ENCODE measurements at places on chromosomes 6 and 20. TPM values are rescaled to one million over a fixed set of nuclear protein-coding genes. Genes with fewer than 3 reads are reported as not detected.

The SEMG2 gene
- not detected for total RNA-seq

The MMUT gene
- total RNA-seq, result 20.2 TPM

The SPATA25 gene
- total RNA-seq, result 11.5 TPM

The SH3BGRL2 gene
- 23.6 TPM for total RNA-seq

The RSPO4 gene
- 6.3 TPM for total RNA-seq

The TFEB gene
- total RNA-seq, result 31.1 TPM

GRCh38 chr6:113047148-113047547 lies 700.0 kb downstream of the RFPL4B start:
- no peak overlapping the region for H3K27ac ChIP-seq
- H3K4me3 ChIP-seq, result no peak overlapping the region
- H3K36me3 ChIP-seq, result no peaks in the 10 kb centered on the region
- no peak for DNase-seq

DNA sequence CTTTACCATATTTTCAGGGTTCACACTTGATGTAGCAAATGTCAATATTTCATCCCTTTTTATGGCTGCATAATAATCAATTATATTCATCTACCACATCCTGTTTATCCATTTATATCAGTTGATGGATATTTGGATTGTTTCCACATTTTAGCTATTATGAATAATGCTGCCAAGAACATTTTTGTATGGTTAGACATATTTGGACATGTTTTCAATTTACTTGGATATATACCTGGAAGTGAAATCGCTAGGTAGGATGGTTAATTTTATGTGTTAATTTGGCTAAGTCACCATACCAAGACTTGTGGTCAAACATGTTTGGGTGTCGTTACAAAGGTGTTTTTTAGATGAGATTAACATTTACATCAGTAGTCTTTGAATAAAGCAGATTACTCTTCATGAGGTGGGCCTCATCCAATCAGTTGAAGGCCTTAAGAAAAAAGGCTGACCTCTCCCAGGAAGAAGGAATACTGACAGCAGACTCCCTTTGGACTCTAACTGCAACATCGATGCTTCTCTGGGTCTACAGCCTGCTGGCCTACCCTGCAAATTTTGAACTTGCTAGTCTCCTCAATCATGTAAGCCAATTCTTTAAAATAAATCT lies 196.5 kb downstream of the BACH2 start:
- H3K27me3 ChIP-seq, result no peaks in the 10 kb centered on the region
- no peak for DNase-seq
- H3K4me1 ChIP-seq, result peaks cover 30% of the 10 kb centered on the region

DNA sequence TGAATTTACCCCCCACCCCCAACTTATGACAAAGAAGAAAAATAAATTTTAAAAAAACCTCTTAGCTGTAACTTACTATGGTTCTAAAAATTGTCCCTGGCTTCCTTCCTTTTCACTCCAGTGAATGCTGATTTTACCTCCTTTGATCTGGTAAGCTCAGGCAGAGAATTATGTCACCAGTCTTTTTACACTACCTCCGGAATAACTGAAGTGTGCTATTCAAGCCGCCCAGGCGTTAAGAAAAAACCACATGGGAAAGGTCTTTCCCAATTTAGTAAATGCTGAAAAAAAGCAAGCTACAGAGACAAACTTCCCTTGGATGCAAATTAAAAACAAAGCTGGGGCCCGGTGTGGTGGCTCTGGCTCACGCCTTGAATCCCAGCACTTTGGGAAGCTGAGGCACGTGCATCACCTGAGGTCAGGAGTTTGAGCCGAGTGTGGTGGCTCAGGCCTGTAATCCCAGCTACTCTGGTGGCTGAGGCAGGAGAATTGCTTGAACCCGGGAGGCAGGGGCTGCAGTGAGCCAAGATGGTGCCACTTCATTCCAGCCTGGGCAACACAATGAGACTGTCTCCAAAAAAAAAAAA lies 12.4 kb downstream of the SNX5 start:
- peaks cover 46% of the 10 kb centered on the region for H3K4me1 ChIP-seq
- no peak for DNase-seq
- no peaks in the 10 kb centered on the region for H3K27me3 ChIP-seq
- peak overlapping the region; percentile 1 for H3K27ac ChIP-seq

- H3K4me1 ChIP-seq, result no peaks in the 10 kb centered on the region
- H3K27ac ChIP-seq, result no peak overlapping the region
- no peaks in the 10 kb centered on the region for H3K27me3 ChIP-seq
- DNase-seq, result no peak
- no peak overlapping the region for H3K4me3 ChIP-seq
Observed at GRCh38 chr6:130604841-130605399, 222.3 kb upstream of the SMLR1 start.

GRCh38 chr6:11756292-11756691 lies 22.3 kb downstream of the ADTRP start:
- H3K4me3 ChIP-seq, result no peak overlapping the region
- no peaks in the 10 kb centered on the region for H3K4me1 ChIP-seq
- no peaks in the 10 kb centered on the region for H3K36me3 ChIP-seq
- H3K27ac ChIP-seq, result no peak overlapping the region
- H3K27me3 ChIP-seq, result no peaks in the 10 kb centered on the region

DNA sequence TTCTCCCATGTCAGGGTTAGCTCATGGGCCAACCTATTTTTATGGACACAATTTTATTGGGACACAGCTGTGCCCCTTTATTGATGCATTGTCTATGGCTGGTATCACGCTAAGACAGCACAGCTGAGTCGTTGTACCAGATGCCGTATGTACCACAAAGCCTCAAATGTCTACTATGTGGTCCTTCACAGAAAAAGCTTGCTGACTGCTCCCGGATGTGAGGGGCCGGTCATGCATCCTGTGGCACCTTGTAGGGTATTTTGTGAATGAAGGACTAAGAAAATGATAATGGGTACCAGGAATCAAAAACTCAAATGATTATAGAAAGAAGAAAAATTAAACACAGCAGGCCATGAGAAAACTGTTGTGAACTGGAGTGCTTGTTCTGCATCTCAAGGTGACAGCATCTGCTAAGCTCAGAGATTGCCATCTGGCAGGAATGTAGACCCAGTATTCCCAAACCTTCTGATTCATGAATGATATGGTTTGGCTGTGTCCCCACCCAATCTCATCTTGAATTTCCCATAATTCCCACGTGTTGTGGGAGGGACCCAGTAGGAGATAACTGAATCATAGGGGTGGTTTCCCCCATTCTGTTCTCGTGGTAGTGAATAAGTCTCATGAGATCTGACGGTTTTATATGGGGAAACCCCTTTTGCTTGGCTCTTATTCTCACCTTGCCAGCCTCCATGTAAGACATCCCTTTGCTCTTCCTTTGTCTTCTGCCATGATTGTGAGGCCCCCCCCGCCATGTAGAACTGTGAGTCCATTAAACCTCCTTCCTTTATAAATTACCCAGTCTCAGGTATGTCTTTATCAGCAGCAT lies 248.5 kb downstream of the TSHZ2 start:
- no peaks in the 10 kb centered on the region for H3K27me3 ChIP-seq
- H3K4me1 ChIP-seq, result no peaks in the 10 kb centered on the region
- H3K36me3 ChIP-seq, result no peaks in the 10 kb centered on the region
- no peak for DNase-seq
- no peak overlapping the region for H3K27ac ChIP-seq
- no peak overlapping the region for H3K4me3 ChIP-seq

- no peak overlapping the region for H3K4me3 ChIP-seq
- no peak overlapping the region for H3K27ac ChIP-seq
- H3K27me3 ChIP-seq, result no peaks in the 10 kb centered on the region
- no peak for DNase-seq
- no peaks in the 10 kb centered on the region for H3K36me3 ChIP-seq
Observed at GRCh38 chr6:38524436-38525145, 115.1 kb downstream of the BTBD9 start.

- H3K27ac ChIP-seq, result no peak overlapping the region
- no peaks in the 10 kb centered on the region for H3K27me3 ChIP-seq
- H3K4me3 ChIP-seq, result no peak overlapping the region
- DNase-seq, result no peak
- H3K4me1 ChIP-seq, result no peaks in the 10 kb centered on the region
Observed at GRCh38 chr6:153852481-153852880, 186.6 kb upstream of the OPRM1 start.

- DNase-seq, result no peak
- no peaks in the 10 kb centered on the region for H3K27me3 ChIP-seq
- no peak overlapping the region for H3K27ac ChIP-seq
- H3K4me1 ChIP-seq, result no peaks in the 10 kb centered on the region
- no peaks in the 10 kb centered on the region for H3K36me3 ChIP-seq
Observed at GRCh38 chr6:21922086-21922485, 328.5 kb downstream of the SOX4 start.

DNA sequence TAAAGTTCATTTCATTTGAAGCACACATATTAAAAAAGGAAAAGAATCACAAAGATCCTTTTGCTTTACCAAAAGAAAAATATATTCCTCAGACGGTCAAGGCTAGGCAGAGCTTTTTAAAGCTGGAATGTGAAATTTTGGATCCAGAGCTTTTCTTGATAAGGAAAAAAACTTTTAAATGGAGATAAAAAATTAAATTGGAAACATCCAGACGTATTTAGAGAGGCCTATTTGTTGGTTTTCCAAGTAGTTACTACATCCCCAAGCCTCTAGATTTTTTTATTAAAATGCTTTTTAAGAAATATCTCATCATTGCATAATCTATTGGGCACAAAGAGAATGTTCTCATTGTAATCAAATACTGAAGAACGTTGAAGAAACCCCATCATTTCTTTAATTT lies 385.7 kb upstream of the CITED2 start:
- no peak overlapping the region for H3K27ac ChIP-seq
- H3K27me3 ChIP-seq, result no peaks in the 10 kb centered on the region
- peaks cover 7% of the 10 kb centered on the region for H3K4me1 ChIP-seq
- no peaks in the 10 kb centered on the region for H3K36me3 ChIP-seq
- H3K4me3 ChIP-seq, result no peak overlapping the region

- no peak overlapping the region for H3K27ac ChIP-seq
- H3K36me3 ChIP-seq, result no peaks in the 10 kb centered on the region
- H3K4me3 ChIP-seq, result no peak overlapping the region
- H3K27me3 ChIP-seq, result no peaks in the 10 kb centered on the region
- peak; percentile 34 for DNase-seq
Observed at GRCh38 chr20:9609887-9610502, 95.6 kb downstream of the LAMP5 start.

- no peak overlapping the region for H3K27ac ChIP-seq
- no peaks in the 10 kb centered on the region for H3K36me3 ChIP-seq
- no peaks in the 10 kb centered on the region for H3K27me3 ChIP-seq
Observed at GRCh38 chr20:44154521-44155001, 32.4 kb downstream of the JPH2 start.

GRCh38 chr6:88965691-88966090 lies 2.3 kb upstream of the RNGTT start:
- H3K27me3 ChIP-seq, result no peaks in the 10 kb centered on the region
- DNase-seq, result no peak
- no peak overlapping the region for H3K4me3 ChIP-seq

- no peak overlapping the region for H3K27ac ChIP-seq
- H3K27me3 ChIP-seq, result no peaks in the 10 kb centered on the region
- no peaks in the 10 kb centered on the region for H3K36me3 ChIP-seq
- H3K4me3 ChIP-seq, result no peak overlapping the region
- no peaks in the 10 kb centered on the region for H3K4me1 ChIP-seq
Observed at GRCh38 chr6:125431971-125432370, 130.2 kb upstream of the HDDC2 start.

GRCh38 chr20:31698803-31699718 lies 23.6 kb downstream of the BCL2L1 start:
- peak overlapping the region; percentile 82 for H3K27ac ChIP-seq
- H3K4me1 ChIP-seq, result peaks cover 83% of the 10 kb centered on the region
- H3K27me3 ChIP-seq, result no peaks in the 10 kb centered on the region
- no peak overlapping the region for H3K4me3 ChIP-seq

- no peaks in the 10 kb centered on the region for H3K36me3 ChIP-seq
- no peak overlapping the region for H3K27ac ChIP-seq
- DNase-seq, result no peak
- no peak overlapping the region for H3K4me3 ChIP-seq
- no peaks in the 10 kb centered on the region for H3K4me1 ChIP-seq
- no peaks in the 10 kb centered on the region for H3K27me3 ChIP-seq
Observed at GRCh38 chr20:36342331-36343120, 36.4 kb downstream of the DLGAP4 start.

GRCh38 chr20:49846206-49846807 lies 33.7 kb downstream of the SLC9A8 start:
- peaks cover 32% of the 10 kb centered on the region for H3K36me3 ChIP-seq
- DNase-seq, result peak; percentile 51
- no peaks in the 10 kb centered on the region for H3K27me3 ChIP-seq
- peaks cover 7% of the 10 kb centered on the region for H3K4me1 ChIP-seq
- H3K27ac ChIP-seq, result no peak overlapping the region

DNA sequence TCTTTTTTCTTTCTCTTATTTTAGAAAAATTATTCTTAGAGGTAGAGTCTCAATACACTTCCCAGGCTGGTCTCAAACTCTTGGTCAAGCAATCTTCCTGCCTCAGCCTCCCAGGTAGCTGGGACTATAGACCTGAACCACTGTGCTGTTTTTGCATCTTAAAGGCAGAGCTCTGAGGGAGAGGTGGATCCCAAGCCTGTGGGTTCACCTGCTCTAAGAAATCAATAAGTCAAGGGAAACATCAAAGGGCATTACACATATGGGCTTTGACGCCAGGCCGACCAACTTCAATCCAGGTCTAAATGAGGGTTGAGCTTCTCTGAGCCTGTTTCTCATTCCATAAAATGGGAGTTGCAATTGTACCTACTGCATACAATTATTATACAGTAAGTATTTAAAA lies 223.9 kb downstream of the LY86 start:
- DNase-seq, result no peak
- peak overlapping the region; percentile 59 for H3K27ac ChIP-seq
- no peak overlapping the region for H3K4me3 ChIP-seq

GRCh38 chr20:35326740-35327073 lies 34.5 kb upstream of the FAM83C start:
- H3K27me3 ChIP-seq, result no peaks in the 10 kb centered on the region
- peaks cover 7% of the 10 kb centered on the region for H3K4me1 ChIP-seq

DNA sequence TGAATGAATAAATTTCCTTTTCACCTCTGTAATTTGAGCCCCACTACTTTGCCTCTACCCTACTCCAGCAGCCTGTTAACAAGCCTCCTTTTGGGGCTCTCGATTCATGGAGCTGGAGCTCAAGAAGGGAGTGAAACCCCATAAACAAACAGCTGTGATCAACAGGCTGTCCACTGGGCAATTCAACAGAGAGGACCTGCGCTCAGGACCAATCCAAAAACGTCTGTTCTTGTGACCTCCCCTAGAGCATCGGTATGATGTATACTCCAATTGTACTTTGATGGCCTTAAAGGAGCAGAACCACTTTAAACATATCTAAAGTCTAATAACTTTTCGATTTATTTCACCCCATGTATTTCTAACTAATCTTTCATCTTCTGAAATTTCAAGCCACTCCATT lies 37.4 kb downstream of the HIVEP2 start:
- H3K4me3 ChIP-seq, result no peak overlapping the region
- peaks cover 7% of the 10 kb centered on the region for H3K4me1 ChIP-seq
- H3K36me3 ChIP-seq, result no peaks in the 10 kb centered on the region

DNA sequence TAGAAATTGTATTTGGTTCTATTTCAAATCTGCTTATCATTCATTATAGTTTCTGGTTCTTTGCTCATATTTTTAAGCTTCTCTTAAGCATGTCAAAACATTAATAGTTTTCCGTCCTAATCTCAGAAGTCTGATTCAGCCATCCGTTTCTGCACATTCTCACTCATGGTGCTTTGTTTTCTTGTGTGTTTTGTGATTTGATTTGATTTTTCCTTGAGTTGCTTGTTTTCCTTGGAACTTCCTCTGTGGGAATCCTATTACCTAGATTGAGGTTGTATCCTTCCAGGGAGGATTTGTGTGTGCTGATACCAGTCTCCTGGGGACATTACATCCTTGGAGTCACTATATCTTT lies 7.9 kb downstream of the SNX9 start:
- H3K4me1 ChIP-seq, result peaks cover 14% of the 10 kb centered on the region
- no peak overlapping the region for H3K4me3 ChIP-seq
- no peaks in the 10 kb centered on the region for H3K36me3 ChIP-seq
- no peak overlapping the region for H3K27ac ChIP-seq
- H3K27me3 ChIP-seq, result no peaks in the 10 kb centered on the region
